Activated CD4-positive, alpha-beta T cell treated with anti-CD3 and anti-CD28 coated beads, Interleukin-2, amount 10 ng/mL, durations not matched to agents 24 days and 14 days (primary cell): ENCODE measurements at places on chromosomes 7 and 10. TPM values are rescaled to one million over a fixed set of nuclear protein-coding genes. Genes with fewer than 3 reads are reported as not detected.

GRCh38 chr7:37191797-37192196, 256.9 kb downstream of the ELMO1 start:
- H3K27me3 ChIP-seq, result no peaks in the 10 kb centered on the region
- peaks cover 26% of the 10 kb centered on the region for H3K36me3 ChIP-seq
- H3K4me3 ChIP-seq, result no peak overlapping the region
- DNase-seq, result no peak

DNA sequence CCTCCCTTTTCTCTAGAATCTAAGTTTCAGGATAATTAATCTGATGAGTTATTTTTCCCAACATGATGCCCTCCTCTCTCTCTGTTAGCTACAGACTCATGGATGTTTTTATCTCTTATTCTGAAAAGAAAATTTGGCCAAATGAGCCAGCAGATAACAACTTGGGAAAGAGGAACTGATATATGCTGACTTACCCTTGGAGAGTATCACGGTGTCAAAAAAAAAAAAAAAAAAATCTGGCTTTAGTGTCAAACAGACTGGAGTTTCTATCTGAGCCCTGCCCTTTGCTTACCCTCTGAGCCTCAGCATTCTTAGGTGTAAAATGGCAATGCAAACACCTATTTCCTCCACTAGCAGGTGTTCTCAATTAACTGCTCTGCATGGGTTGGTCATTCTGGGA, 190.4 kb downstream of the AHR start:
- H3K36me3 ChIP-seq, result no peaks in the 10 kb centered on the region
- H3K27ac ChIP-seq, result no peak overlapping the region
- H3K27me3 ChIP-seq, result peaks cover 2% of the 10 kb centered on the region

PRLHR gene
- total RNA-seq, result not detected in 2 replicates

- no peaks in the 10 kb centered on the region for H3K27me3 ChIP-seq
- no peak for DNase-seq
- H3K4me1 ChIP-seq, result no peaks in the 10 kb centered on the region
- no peaks in the 10 kb centered on the region for H3K36me3 ChIP-seq
- no peak overlapping the region for H3K27ac ChIP-seq
- no peak overlapping the region for H3K4me3 ChIP-seq
Measured at GRCh38 chr10:53395449-53395848, 622.9 kb upstream of the MBL2 start.

- DNase-seq, result no peak
- H3K4me1 ChIP-seq, result no peaks in the 10 kb centered on the region
- peaks cover 5% of the 10 kb centered on the region for H3K27me3 ChIP-seq
- no peaks in the 10 kb centered on the region for H3K36me3 ChIP-seq
- no peak overlapping the region for H3K4me3 ChIP-seq
Measured at GRCh38 chr7:104040666-104041065, 51.2 kb upstream of the RELN start.

DNA sequence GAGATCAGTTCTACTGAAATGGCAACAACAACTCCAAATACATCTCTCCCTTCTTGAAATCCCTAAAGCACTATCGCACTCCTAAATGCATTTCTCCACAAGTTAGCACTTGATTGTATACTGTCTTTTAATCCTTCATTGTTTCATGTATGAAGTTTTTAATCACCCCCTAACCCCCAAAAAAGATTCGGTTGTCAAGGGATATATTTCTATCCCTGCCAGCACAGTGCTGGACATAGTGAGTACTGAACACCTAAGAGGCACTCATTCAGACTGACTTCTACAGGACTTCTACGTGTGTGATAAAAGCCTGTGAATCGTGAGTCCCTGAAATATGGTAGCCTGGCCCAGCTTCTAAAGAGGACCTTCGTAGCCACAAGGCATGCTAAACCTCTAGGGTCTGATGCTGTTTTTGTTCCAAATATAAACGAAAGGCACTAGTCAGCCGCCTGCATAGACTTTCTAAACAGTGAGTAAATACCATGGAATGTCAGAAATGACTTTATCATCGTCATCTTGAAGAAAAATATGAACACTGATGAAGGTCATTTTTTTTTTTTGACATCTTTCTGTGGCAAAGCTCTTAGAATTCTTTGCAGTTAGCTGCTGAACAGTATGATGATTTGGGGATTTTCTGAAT, 14.6 kb upstream of the ZSCAN21 start:
- H3K27me3 ChIP-seq, result no peaks in the 10 kb centered on the region
- no peak overlapping the region for H3K4me3 ChIP-seq
- H3K36me3 ChIP-seq, result peaks cover 66% of the 10 kb centered on the region

GRCh38 chr10:10193848-10194247, 823.8 kb upstream of the CELF2 start:
- H3K27ac ChIP-seq, result no peak overlapping the region
- no peak overlapping the region for H3K4me3 ChIP-seq
- no peak for DNase-seq
- H3K36me3 ChIP-seq, result no peaks in the 10 kb centered on the region
- H3K27me3 ChIP-seq, result no peaks in the 10 kb centered on the region
- H3K4me1 ChIP-seq, result no peaks in the 10 kb centered on the region

DNA sequence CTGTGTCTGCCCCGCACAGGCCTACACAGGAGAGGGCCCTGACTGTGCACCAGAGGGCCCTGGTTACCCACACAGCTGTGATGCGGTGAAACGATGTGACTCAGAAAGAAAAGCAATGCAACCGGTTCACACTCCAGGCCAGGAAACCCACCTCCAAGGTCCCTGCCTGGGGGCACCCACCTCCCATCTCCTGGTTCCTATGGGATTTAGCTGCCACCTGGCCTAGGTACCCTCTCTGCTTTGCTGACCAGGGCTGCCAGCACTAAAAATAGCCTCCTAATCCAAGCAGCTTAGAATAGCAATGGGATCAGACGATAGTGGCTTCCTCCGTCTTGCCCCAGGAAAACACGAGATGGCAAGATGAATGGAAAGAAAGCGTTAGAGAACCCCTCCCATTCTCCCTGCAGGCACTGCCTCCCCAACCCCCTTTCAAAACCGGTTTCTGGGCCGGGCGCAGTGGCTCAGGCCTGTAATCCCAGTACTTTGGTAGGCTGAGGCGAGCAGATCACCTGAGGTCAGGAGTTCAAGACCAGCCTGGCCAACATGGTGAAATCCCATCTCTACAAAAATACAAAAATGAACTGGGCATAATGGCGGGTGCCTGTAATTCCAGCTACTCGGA, 12.4 kb downstream of the RBP3 start:
- H3K4me1 ChIP-seq, result no peaks in the 10 kb centered on the region
- no peaks in the 10 kb centered on the region for H3K27me3 ChIP-seq
- no peak overlapping the region for H3K4me3 ChIP-seq
- H3K36me3 ChIP-seq, result no peaks in the 10 kb centered on the region
- DNase-seq, result no peak
- no peak overlapping the region for H3K27ac ChIP-seq

CEP41 gene
- 14.3 and 16.7 TPM in 2 replicates for total RNA-seq

MLXIPL gene
- total RNA-seq, result not detected in 2 replicates

DNA sequence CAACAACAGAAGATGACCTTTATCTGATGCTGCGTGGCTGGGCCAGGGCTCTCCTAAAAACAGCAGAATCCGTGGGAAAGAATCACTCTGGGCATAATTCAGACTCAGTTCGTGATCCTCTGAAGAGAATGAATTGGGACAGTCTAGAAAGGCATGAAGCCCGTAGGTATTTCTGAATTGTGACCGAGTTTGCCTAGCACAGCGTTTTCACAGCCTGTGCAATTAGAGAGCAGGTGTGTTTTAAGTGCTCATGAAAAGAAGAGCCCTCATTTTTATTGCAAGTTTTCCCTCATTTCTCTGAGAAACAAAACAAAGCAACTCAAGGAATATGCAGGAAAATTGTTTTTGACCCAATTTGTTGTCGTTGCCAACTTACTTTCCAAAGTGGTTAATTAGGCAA, 366.2 kb downstream of the WDR11 start:
- no peaks in the 10 kb centered on the region for H3K36me3 ChIP-seq
- DNase-seq, result no peak
- no peaks in the 10 kb centered on the region for H3K27me3 ChIP-seq
- no peak overlapping the region for H3K27ac ChIP-seq
- no peaks in the 10 kb centered on the region for H3K4me1 ChIP-seq

- no peaks in the 10 kb centered on the region for H3K4me1 ChIP-seq
- no peaks in the 10 kb centered on the region for H3K27me3 ChIP-seq
- H3K4me3 ChIP-seq, result no peak overlapping the region
- no peak overlapping the region for H3K27ac ChIP-seq
- H3K36me3 ChIP-seq, result no peaks in the 10 kb centered on the region
Measured at GRCh38 chr7:98557538-98558031, 59.5 kb upstream of the NPTX2 start.

GRCh38 chr10:49105076-49105475, 10.2 kb downstream of the VSTM4 start:
- DNase-seq, result no peak
- H3K27ac ChIP-seq, result no peak overlapping the region

DNA sequence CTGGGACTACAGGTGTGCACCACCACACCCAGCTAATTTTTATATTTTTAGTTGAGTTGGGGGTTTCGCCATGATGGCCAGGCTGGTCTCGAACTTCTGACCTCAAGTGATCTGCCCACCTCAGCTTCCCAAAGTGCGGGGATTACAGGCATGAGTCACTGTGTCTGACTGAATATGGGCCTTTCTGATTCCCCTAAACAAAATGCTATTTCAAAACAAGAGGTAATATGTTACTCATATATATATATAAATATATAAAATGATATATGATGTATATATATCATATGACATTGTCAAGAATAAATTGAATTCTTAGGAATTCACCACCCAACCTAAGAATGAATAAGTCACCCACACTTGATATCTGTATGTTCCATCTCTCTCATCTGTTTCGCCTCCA, 12.8 kb upstream of the TIAL1 start:
- H3K4me1 ChIP-seq, result peaks cover 2% of the 10 kb centered on the region
- H3K27me3 ChIP-seq, result peaks cover 9% of the 10 kb centered on the region

- no peak overlapping the region for H3K4me3 ChIP-seq
- H3K4me1 ChIP-seq, result peaks cover 3% of the 10 kb centered on the region
- no peak for DNase-seq
- peaks cover 27% of the 10 kb centered on the region for H3K27me3 ChIP-seq
Measured at GRCh38 chr10:60992636-60993035, 48.7 kb upstream of the RHOBTB1 start.

DNA sequence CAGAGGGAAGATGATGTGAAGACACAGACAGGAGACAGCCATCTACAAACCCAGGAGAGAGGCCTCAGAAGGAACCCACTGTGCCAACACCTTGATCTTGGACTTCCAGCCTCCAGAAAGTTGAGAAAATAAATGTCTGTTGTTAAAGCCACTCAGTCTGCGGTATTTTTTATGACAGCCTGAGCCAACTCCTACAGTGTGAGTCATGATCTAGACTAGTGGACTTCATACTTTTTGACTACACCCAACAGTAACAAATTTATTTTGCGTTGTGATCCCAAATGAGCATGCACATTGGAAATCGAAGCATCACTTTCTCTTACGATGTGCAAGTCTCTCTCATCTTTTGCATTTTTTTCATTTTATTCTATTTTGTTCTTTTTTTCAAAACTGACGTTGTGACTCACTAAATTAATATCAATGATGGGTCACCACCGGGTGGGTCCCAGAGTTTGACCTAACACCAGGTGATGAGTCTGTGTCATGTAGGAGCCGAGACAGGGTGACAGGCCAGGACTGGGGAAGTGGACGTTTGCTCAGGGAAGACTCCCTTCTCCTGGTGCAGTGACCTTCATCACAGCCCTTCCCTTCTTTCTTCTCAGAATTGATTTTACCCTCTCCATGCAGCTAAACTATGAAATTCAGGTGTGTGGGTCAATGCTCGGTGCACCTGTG, 28.9 kb downstream of the PHYH start:
- H3K27me3 ChIP-seq, result peaks cover 1% of the 10 kb centered on the region
- peaks cover 4% of the 10 kb centered on the region for H3K4me1 ChIP-seq
- H3K27ac ChIP-seq, result no peak overlapping the region
- no peak for DNase-seq
- H3K4me3 ChIP-seq, result no peak overlapping the region
- H3K36me3 ChIP-seq, result no peaks in the 10 kb centered on the region

TMEM196 gene
- not detected in 2 replicates for total RNA-seq

DNA sequence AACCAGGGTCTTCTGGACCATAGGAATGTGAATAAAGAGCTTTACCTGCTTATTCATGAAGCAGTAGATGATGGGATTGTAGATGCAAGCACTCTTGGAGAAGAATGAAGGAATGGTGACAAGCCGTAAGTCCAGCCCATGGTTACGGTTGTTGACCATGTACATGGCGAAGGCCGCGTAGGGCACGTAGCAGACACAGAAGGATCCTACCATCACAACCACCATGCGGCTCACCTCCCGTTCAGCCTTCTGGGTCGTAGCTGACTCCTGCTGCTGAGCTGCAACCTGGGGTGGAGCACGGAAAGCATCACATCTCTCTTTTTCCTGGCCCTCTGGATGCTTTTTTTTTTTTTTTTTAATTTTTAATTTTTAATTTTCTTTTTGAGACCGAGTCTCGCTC, 2.0 kb downstream of the OPN1SW start:
- H3K36me3 ChIP-seq, result peaks cover 46% of the 10 kb centered on the region
- H3K27ac ChIP-seq, result peak overlapping the region; percentile 60
- peaks cover 9% of the 10 kb centered on the region for H3K4me1 ChIP-seq
- no peak for DNase-seq
- H3K4me3 ChIP-seq, result no peak overlapping the region

HTR7 gene
- not detected in 2 replicates for total RNA-seq

FBXL13 gene
- total RNA-seq, result 0.09 and 0.99 TPM in 2 replicates

OLAH gene
- 0.26 and 0.62 TPM in 2 replicates for total RNA-seq

HHEX gene
- total RNA-seq, result 0.19 and 0.31 TPM in 2 replicates

DNA sequence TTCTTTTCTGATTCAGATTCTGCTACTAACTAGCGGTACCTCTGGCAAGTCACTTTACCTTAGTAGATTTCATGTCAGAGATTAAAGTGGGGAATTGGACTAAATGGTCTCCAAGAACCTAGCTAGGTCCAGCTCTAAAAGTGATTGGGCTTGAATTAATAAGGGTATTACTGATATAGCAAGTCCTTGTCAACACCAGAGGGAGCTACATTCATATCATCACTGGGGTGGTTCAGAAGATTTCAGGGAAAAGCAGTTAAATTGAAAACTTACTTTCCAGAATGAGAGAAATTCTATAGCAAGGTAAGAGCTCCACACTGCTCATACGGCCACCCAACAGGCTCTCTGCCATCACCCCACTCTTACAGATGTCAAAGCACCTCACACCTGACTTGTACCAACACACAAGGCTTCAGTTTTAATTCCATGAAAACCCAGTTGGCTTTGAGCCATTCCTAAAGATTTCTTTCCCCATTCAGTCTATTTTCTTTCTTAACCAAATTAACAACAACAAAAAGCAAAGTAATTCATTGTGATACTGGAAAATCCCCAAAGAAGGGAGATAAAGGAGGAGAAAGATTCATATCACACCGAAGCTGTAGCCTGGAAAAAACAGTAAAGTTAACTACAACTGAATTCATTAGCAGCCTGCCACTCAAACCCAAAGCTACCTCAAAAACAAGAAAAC, 38.0 kb upstream of the SPOCK2 start:
- H3K36me3 ChIP-seq, result peaks cover 18% of the 10 kb centered on the region
- peaks cover 25% of the 10 kb centered on the region for H3K4me1 ChIP-seq

- DNase-seq, result no peak
- H3K4me3 ChIP-seq, result no peak overlapping the region
- H3K27ac ChIP-seq, result no peak overlapping the region
- no peaks in the 10 kb centered on the region for H3K36me3 ChIP-seq
- peaks cover 2% of the 10 kb centered on the region for H3K4me1 ChIP-seq
- no peaks in the 10 kb centered on the region for H3K27me3 ChIP-seq
Measured at GRCh38 chr7:18610331-18610948, 114.9 kb downstream of the HDAC9 start.

OR6V1 gene
- not detected in 2 replicates for total RNA-seq
